Colonic mucosa (tissue), 4 donors: ENCODE measurements at places on chromosomes 2 and 18.

- no peak for DNase-seq
These were observed 4.2 kb upstream of the EN1 start for GRCh38 chr2:118851650-118852049.

DNA sequence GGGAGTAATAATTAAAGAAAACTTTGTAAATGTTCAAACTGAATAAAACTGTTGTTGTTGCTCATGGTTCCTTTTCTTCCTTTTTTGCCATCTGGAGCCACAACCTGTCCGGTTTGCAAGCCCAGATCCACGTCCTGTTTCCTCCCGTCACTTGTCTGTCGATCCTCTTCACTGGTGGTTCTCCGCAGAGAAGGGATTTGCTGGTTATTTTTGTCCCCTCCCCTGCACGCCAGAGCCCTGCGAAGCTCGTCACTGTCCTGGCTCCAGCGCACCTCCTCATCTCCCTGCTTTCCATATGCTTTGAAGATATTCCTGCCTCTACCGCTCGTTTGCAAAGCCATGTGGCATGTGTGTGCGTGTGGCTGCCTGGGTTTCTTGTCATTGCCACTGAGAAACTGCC lies 461.4 kb downstream of the RNF144A start:
- no peak for DNase-seq

DNA sequence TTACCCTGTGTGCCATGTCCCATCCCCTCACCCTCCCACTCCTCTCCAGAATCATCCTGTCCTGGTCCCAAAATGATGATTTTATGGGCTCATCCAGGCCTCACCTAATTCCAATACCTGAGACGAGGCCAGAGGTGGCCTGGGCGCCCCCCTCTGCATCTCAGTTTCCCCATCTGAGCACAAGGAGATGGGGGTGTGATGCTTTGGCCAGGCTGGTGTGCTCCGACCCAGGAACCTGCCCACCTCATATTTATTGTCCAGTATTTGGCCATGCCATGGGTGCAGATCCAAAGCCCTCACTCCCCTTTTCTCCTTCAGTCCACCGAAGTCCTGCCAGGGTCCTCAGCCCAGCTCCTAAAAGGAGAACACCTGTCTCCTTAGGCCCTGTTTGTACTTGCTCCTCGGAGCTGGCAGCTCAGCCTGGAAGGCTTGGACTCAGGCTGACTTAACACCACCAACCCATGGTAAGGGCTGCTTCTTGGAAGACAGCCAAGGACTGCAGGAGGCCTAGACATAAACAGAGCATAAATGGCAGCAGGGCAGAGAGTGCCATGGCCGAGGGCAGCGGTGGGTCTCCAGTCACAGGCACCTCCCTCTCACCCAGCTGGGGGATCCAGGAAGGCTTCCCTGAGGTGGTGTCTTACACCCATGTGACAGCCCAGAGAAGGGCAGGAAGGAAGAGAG lies 3.6 kb downstream of the TEX51 start:
- no peak for DNase-seq

GRCh38 chr18:76450452-76451395 lies 44.3 kb downstream of the ZNF516 start:
- peak; percentile 57 for DNase-seq

- peak; percentile 72 for DNase-seq
These were observed 11.4 kb upstream of the ALPI start for GRCh38 chr2:232444409-232445148.

DNA sequence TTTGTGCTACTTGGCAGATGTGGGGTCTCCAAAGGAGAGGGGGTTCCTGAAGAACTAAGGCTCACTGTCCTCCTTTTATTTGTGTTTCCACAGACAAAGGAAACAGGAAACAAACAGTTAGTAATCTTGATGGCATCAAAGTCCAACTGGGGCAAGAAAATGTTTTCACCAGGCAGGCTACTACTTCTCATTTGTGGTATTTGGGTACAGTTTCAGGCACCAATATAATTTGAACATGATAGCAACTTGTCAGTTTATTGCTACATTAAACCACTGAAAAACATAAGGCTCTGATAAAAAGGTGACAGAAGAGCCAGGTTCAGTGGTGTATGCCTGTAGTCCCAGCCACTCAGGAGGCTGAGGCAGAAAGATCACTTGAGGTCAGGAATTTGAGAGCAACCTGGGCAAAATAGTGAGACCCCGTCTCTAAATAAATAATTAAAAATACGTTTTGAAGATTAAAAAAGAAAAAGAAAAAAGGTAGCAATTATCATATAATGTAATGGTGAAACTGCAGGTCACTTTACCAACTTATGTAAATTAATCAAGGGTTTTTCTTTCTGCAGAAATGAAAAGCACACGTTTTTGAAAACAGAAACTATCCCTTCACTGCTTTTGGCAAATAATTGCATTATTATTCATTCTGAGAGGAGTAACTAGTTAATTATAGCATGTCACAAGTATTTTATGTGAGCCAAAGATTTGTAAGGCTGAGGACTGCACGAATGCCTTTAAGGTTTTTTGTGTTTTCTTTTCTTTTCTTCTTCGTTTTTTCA lies 157.5 kb upstream of the CAVIN2 start:
- no peak for DNase-seq

DNA sequence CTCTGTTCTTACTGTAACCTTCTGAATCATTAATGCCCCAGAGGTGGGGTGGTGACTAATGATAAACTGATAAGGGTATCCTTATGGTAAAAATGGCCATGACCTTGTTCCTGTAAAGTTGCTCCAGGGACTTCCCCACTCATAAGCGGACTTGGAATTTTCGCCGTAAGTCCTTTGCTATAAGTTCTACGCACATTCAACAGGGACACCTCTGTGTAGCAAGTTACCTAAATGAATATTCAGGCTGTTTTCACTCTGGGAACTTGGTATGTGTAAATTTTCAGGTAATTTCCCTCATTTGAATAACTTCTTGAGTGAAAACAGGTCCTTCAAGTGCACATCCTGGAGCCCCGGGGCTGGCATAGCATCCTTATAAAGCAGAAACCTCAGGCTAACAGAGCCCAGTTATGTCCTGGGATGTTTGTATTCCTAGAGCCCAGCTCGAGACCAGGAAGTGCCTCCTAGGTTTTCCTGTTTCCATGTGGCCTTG lies 9.4 kb upstream of the AGFG1 start:
- DNase-seq = no peak

DNA sequence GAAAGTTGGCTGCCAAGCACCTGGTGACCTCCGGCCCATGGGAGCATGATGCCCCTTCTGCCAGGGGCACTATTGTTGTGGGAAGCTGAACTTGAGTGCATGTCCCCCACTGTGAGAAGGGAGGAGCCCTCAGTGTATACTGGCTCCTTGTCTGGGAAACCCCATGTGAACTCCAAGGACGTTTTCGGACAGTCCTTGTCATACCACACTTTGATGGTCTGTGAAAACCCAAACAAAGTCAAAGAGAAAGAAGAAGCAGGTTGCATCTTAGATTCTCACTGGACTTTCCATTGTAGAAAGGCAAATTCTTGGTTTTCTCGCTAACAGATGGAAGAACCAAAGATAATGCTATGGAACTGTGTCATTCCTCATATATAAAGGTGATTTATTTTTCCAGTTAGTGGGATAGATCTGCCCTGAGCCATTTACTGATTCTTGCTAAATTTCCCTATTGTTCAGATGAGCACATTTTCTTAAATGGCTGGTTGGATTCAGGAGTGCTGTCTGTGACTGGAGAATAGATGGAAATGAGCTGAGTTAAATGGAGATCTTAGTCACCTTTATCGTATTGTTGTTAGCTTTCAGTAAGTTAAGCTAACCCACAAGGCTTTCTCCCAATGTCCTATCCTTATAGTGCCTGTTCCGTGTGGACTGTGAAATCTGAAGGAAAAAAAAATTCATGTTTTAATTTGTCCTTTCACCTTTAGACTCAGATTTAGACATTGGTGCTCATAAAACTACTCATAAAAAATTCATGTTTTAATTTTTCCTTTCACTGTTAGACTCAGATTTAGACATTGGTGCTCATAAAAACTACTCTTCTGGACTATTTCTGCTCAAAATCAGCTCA lies 166.6 kb downstream of the ACTR3 start:
- DNase-seq = no peak

DNA sequence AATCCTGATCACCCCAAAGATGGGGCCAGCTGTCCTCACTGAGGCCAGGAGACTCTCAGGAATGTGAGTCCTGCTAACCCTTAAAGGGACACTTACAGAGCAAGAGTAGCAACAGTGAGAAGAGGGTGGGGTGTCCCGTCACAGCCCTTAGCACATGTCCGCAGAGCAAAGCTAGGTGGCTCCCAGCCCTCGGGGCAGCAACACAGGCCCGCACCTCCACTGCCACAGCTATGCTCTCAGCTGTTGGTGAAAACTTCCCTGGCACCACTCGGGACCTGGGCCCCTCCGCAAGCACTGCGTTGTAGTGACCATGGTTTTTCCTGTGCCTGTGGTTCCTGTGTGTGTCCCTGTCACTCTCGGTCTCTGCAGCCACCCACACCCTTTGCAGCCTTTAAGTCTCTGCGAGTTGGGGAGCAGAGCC lies 76.4 kb upstream of the UXS1 start:
- peak; percentile 27 for DNase-seq

- DNase-seq = no peak
These were observed 20.3 kb upstream of the CYP1B1 start for GRCh38 chr2:38095996-38096861.

DNA sequence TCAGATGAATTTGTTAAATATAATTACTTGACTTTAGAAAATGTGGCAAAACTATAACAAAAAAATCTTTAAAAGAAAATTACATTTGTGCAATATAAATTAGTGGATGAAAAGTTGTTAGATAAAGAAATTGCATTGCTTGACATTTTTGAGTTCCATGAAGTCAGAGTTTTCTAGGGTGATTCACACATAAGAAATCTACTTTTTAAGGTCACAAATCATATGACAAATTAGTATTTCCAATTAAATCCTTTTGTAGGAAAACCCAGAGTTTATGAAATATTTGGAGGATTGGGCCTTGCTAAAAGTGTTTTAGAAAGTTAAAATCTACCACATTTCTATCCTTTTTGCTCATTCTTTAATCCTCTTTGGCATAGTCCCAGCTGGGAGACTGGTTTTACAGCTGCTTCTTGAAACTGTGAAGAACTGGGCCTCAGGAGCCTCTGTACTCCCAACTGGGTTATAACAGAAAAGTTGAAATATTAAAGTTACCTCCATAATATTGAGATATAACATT lies 289.2 kb downstream of the LRRTM4 start:
- no peak for DNase-seq

GRCh38 chr2:165594935-165595255 lies 125.4 kb downstream of the CSRNP3 start:
- DNase-seq = no peak

GRCh38 chr18:36673452-36673851 lies 155.3 kb downstream of the TPGS2 start:
- no peak for DNase-seq

GRCh38 chr2:27915874-27916273 lies 25.3 kb downstream of the BABAM2 start:
- DNase-seq = no peak

DNA sequence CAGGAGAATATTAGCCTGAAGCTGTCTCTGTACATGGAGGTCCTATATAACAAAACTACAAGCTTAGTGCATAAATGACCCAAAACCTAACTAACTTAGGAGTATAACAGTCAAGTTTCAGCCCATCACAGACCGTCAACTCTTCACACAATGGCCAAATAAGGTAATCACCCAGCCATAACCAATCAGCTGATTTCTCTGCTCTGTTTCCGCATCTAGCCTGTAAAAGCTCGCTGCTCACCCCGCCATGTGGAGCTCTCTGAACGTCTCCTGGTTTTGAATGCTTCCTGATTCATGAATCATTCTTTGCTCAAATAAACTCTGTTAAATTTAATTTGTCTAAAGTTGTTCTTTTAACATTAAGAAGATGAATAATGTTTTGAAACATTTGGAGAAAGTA lies 593.6 kb downstream of the TMX3 start:
- DNase-seq = no peak

DNA sequence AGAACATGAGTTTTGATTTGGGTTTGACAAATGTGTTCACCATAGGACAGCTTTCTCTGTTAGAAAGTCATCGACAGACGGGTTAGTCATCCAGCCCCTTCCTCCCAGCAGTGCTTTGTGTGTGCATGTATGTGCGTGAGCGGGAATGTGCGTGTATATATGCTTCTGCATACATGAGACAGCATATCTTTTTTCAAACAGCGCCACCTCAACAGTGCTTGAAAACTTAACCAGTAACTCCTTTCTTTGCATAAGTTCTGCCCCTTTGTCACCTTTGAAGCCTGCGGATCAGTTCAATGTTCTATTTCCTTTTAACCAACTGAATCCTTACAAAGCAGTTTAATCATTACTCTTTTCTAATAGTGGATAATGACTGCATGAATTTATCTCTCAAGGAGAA lies 351.4 kb downstream of the LPIN1 start:
- no peak for DNase-seq

GRCh38 chr18:78767648-78768071 lies 212.0 kb upstream of the SALL3 start:
- no peak for DNase-seq

DNA sequence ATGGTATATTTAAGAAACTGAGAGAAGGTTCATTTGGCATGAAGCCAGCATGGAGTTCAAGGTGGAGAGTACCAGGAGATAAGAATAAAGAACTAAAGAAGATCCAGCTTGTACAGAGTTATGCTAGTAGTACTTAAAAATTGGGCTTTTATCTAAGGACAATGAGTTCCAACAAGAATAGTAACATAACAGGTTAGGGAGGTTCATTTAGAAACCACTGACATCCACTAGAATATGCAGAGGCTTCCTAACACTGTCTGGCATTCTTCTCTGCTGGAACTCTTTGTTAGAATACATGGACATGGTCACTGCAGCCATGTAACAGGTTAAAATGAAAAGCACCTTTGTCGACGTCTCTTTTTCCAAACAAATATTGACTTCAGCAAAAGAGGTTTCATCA lies 42.6 kb upstream of the DSC1 start:
- DNase-seq = no peak

GRCh38 chr18:77711096-77711495 lies 461.4 kb downstream of the GALR1 start:
- DNase-seq = no peak

- no peak for DNase-seq
These were observed 3.9 kb downstream of the RSAD2 start for GRCh38 chr2:6881516-6881915.

DNA sequence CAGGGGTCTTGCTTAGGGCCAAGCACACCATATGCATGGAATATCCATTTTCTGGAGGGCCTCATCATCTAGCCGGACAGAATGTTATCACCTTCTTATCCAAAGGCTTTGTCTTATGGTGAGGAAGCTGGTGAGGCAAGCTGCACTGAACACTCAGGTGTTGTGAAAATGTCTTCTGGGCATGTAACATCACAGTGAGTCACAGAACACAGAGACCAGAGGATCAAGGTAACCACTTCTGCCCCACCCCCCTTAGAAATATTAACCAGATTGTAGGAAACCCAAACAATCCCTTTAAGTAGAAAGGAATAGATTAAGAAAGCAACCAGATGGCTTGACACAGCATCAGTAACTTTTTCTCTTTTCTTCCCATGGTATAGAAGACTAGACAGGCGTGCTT lies 51.1 kb downstream of the MYO5B start:
- DNase-seq = no peak

DNA sequence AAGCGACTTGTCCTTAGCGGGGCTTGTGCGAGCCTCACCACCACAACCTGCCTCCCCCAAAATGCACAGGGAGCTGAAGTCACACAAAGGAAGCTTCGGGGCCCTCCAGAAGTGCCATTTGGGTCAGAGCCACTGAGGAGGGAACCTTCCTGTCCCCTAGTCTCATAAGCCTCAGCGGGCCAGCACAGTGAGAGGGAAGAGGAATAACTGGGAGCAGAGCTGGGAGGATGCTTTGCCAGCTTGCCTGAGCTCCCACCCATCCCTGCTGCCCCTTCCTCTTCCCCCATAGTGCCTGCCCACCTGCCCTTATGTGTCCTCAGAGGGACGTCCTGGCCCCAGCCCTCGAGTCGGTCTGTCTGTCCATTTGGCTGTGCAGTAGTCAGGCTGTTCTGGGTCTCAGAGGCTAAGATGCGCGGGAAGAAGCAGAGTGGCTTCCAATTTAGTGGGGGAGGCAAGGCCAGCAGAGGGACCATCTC lies 51.8 kb upstream of the GPR17 start:
- no peak for DNase-seq
